ENCODE measurements at places on chromosomes 4 and X.
A peak's percentile ranks its signal among the peaks of the same experiment; 100 is the strongest.

DNA sequence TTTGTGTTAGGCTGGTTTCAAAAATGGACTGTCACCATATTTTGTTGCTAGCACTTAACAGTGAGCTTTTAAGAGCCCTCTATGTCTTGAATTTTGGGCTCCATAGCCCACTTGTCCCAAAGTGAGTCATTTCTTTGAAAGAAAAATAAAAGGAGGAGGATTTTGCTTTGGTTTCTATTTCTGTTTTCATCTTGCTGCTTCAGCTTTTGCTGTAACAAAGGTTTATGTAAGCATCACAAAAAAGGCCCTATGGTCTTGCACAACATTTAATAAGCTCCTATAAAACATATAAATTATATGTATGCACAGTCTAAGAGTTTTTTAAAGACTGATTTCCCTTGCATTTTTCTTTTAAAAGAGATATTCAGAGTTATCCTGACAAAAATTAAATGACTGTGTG is 105.2 kb downstream of the PHOX2B start:
- no peak for DNase-seq

DNA sequence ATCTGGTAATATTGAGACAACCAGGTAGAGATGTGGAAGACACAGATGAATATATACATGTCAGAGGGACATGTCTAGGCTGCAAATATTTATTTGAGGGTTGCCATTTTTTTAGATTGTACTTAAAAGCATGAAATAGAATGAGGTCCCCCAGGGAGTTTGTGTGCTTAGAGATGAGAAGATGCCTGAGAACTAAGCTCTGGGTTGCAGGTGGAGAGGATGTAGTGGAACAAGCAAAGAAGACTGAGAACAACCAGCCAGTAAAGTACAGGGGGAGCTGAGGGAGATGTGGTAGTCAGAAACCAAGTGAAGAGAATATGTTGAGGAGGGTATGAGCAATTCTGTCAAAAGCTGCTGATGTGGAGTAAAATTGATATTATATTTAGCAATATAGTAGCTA is 95.6 kb upstream of the UNC5C start:
- DNase-seq = no peak

- no peak for DNase-seq
These were observed 56.9 kb downstream of the MAD2L1 start for GRCh38 chr4:120009731-120010130.

DNA sequence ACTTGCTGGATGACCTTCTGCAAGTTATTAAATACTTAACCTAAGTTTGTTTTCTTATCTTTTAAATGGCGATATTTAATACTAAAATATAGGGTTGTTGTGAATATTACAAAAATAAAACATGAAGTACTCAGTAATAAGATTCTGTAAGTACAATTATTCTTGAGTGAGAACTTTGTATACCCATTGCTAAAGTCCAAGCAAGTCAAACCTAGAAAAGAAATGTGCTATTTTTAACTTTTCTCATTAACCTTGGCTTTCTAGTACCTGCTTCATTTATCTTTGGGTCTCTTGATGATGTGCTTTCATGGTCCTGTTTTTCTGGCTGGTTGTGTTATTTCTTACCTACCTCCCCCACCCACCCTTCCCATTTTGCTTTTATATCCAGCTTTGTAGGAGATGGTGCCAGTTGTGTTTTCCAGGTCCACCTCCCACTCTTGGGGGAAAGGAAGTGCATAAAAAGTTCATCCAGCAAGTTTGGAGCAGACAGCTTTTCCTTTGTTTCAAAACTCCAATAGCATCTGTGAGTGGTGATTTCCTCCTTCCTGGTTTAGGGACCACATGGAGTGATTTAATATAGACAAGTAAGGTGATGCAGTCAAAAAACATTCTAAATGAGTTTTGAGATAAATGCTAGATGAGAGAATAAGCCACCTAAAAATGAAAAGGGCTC is 7.5 kb upstream of the CXCL8 start:
- DNase-seq = no peak

- no peak for DNase-seq
These were observed 157.1 kb downstream of the AMELX start for GRCh38 chrX:11450354-11450753.

GRCh38 chr4:168797194-168797593 is 212.9 kb downstream of the CBR4 start:
- no peak for DNase-seq

DNA sequence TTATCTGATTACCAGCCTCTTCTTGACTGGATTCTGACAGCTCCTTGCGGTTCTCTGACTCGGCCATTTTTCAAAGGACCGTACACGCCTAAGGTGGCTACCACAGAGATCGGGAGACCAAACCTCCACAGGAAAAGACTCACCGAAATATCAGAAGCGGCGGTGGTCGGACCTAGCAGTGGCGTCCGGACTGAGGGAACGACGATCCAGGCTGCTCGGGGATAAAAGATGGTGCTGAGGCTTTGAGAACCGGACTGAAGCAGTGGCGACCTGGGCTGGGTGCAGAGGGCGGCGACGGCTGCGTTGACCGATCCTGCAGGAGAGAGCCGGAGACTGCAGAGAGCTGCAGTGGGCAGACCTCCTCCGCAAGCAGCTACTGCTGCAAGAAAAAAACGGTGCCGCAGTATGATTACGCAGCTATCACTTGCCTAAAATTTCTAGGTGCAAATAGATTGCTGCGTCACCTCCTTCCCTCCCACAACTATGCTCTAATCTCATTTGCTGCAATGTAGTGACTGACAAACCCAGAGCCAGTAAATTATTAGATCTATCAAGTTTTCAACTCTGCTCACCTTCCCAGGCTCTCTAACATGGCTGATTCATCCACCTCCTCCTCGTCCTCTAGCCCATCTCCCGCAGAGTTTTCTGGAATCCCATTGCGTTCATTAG is at the start of gene NAP1L2:
TSS of gene NAP1L2 (minus strand) at position 426 of the 669 bp plus-strand sequence. CDS start at position 67, 359 bp downstream.
- DNase-seq = peak; percentile 71

- DNase-seq = no peak
These were observed 199.2 kb downstream of the EDA start for GRCh38 chrX:69815063-69815462.

DNA sequence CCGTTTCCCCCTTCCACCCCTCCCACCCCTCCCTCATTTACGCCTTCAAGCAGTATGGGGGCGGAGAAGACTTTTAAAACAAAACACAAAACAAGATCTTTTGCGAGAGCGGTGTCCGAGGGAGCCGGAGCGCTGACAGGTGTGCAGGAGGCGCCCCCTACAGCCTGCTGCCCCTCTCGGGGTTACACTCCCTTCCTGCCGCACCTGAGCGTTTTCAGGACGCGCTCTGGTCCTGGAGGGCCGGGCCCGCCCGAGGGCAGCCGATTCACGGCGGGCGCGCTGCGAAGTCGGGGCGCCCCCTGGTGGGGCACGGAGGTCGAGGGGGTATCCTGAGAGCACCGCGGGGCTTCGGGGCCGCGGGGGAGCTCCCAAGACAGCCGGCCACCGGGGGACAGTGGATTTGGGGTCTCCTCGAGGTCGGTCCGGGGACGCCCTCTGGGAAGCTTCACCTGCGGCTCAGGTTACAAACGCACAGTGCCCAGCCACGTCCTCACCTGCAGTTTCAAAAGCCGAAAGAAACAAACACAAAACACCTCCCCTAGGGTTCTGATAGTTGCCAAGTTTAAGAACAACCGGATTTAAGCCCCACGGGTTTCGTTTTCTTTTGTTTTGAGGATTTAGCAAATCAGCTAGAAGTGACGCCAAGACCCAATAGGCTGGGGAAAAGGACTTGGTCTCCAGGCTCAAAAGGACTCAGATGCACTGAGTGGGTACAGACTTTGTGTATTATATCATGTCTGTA is 8.0 kb upstream of the NEUROG2 start:
- peak; percentile 98 for DNase-seq

DNA sequence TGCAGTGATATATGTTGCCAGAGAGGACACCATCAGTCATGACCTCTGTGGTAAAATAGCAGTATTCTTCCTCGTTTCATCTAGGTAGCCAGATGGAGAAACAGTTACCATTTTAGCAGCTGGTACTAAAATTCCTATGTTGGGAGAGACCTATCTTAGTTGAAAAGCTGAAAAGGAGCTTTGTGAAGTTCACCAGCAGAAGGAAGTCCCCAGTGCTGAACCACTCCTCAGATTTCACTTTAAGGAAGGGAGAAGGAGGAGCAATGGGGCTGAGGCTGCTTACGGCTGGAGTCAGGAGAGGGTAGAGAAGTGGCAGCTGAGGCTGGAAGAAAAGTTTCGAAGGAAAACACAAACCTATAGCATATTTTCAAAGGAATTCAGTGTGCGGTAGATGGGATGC is 103.7 kb downstream of the ATXN3L start:
- DNase-seq = no peak

DNA sequence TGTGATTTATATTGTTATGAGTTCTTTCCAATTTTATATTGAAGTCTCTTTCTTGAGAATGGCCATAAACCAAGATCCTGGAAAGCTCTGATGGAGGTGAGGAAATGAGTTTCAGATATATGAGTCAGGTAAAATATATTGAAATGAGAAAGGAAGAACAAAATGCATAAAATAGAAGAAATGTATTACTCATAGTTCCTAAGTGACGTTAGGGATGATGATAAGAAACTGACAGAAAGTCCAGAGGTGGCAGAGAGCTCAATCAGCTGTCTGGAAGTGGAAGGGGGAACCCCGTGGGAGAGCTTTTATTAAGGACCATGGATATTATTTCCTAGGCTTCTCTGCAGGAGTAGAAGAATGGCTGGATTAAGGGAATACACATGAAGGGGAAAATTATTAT is 24.6 kb downstream of the UGT2B7 start:
- no peak for DNase-seq

DNA sequence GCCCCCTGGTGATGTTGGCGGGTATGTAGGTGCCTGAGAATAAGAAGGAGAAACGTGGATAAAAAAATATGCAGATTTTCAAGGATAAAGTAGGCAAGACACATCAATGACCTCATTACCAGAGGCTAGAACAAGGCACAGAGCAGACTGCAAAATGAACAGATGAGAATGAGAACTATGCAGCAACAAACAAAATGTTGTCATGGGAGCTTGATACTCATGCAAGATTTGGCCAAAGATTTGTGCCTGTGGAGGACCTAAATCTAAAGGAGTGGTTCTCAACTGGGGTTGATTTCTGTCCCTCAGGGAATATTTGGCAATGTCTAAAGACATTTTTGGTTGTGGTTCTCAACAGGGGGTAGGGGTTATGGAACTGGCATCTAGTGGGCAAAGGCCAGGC is 177.3 kb downstream of the FRMPD4 start:
- DNase-seq = no peak

- DNase-seq = peak; percentile 38
These were observed 16.7 kb downstream of the IRF2 start for GRCh38 chr4:184457535-184458249.

DNA sequence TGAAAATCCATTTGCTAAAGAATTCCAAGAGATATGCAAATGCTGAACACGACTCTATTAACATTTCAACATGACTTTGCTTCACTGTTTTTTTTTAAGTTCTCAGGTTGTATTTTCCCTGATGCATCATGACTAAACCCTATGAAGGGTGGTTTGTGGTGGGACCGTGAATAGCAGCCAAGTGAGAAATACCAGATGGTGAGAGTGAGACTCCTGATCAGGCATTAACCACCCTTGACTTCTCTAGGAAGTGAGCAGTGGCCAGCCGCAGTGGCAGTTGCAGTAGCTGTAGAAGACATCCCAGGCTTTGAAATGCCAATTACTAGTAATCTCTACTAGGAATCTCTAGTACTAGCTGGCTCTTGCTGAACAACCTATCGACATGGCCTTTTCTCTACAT is 383.4 kb downstream of the FAM133A start:
- no peak for DNase-seq

DNA sequence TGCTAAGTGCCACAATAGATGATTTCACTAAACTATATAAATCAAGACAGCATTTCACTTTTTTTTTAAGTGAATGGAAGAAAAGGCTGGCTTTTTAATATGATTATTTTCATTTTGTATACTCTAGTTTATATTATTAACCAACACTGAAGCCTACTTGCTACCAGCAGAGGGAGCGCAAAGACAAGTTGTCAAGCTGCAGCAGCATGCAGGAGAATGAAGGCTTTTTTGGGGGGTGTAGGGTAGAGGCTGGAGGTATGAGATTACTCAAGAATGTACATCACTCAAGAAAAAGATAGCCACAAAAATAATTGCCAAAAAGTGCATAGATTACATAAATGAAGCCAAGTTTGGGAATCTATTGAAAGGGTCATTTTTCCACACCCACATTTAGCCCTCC is 519.5 kb downstream of the FGF13 start:
- DNase-seq = peak; percentile 71

GRCh38 chr4:98614094-98614493 is 44.3 kb downstream of the TSPAN5 start:
- no peak for DNase-seq

- peak; percentile 79 for DNase-seq
These were observed 56.4 kb upstream of the NWD2 start for GRCh38 chr4:37188100-37188499.

GRCh38 chr4:37040816-37041215 is 203.7 kb upstream of the NWD2 start:
- DNase-seq = no peak

- DNase-seq = no peak
These were observed 254.6 kb upstream of the KCNIP4 start for GRCh38 chr4:22202975-22203710.

DNA sequence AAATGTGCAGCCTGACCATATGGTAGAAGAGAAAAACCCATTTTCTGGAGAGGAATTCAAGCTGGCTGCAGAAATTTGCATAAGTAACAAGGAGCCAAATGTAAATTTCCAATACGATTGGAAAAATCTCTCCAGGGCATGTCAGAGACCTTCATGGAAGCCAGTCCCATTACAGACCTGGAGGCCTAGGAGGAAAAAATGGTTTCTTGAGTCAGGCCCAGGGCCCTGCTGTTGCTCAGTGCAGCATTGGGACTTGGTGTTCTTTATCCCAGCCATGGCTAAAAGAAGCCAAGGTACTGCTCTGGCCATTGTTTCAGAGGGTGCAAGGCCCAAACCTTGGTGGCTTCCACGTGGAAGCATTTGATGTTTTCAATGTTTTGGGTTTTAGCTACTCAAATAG is 70.6 kb downstream of the MAGEC2 start:
- DNase-seq = no peak

DNA sequence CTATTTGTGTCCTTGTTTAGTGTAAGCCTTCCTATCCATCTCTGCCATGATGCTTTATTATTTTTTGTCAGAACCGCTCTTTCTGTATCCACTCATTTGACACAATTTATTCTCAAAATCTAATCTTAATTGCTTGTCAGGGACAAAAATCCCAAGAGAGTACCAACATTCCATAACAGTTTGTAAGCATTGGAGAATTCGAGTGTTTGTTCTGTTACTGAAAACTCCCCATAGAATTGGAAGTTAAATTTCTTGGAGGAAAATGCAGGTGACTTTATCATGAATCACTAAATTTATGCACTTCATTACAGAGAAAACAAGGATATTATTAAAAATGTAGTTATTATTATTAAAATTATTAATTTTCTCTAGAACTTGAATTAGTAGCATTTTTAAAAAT is 1986.1 kb downstream of the ARAP2 start:
- no peak for DNase-seq

DNA sequence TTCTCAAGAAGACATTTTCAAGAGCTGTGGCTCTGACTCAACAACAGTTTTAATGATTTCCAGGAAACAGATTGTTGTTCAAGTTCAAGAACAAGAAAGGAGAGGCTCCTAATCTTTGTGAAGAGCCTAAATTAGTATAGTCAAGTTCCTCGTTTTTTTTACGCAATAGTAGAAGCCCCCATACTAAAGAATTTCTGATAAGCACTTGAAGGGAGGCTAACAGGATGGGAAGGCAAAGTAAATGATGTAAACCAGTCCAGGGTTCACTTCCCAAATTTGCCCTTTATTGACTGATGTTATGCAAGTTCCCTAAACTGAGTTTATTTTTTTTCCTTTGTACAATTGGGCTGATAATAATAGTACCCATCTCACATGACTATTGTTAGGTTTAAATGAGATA is 178.2 kb downstream of the RTL9 start:
- no peak for DNase-seq

- peak; percentile 78 for DNase-seq
These were observed 31.1 kb downstream of the TACC3 start for GRCh38 chr4:1752284-1753041.
